ENCODE measurements at places on chromosomes 6 and 20. TPM values are rescaled to one million over a fixed set of nuclear protein-coding genes. Genes with fewer than 3 reads are reported as not detected.

GRCh38 chr6:1730882-1731281 lies 121.2 kb downstream of the FOXC1 start:
- H3K27me3 ChIP-seq = no peaks in the 10 kb centered on the region
- H3K36me3 ChIP-seq = no peaks in the 10 kb centered on the region
- no peak for DNase-seq
- no peak overlapping the region for H3K27ac ChIP-seq
- no peak overlapping the region for H3K4me3 ChIP-seq
- no peaks in the 10 kb centered on the region for H3K4me1 ChIP-seq

DNA sequence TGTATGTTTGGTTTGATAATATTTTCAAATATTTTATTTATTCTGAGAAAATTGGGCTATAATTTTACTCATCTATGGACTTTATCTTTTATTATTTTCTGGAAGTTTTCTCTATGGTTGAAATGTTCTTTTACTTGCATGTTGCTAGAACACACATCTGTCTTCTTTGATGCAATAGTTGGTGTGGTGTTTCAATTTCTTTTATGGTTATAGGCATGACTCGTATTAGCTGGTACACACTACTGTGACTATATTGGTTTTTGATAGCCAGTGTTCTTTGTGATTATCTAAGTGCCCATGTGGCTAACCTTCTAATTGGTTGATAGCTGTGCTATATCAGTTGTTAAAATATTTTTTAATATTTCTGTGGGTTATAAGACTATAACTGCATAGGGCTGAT lies 1343.3 kb upstream of the GJE1 start:
- no peaks in the 10 kb centered on the region for H3K27me3 ChIP-seq
- no peaks in the 10 kb centered on the region for H3K4me1 ChIP-seq
- no peak for DNase-seq
- no peak overlapping the region for H3K27ac ChIP-seq

DNA sequence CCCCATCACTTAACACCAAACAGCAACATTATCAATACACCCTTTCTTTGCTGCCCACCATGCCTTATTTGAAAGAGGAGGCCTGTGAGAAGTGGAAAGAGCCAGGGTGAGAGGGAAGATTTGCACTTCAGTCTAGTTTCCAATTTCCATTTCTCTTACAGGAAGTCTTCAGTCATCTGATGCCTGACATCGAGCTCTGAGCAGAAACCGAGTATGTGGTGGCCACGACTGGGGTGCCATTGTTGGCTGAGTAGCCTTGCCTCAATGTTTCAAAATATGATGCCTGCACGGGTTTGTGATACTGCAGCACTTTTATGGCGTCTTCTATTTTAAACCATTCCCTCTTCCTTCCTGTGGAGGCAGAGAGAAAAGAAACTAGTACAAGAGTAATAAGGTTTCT lies 39.8 kb upstream of the SMIM29 start:
- no peak for DNase-seq
- H3K4me3 ChIP-seq = no peak overlapping the region
- H3K27ac ChIP-seq = no peak overlapping the region
- no peaks in the 10 kb centered on the region for H3K27me3 ChIP-seq
- H3K36me3 ChIP-seq = no peaks in the 10 kb centered on the region
- H3K4me1 ChIP-seq = no peaks in the 10 kb centered on the region

- no peak for DNase-seq
- no peak overlapping the region for H3K27ac ChIP-seq
- H3K36me3 ChIP-seq = no peaks in the 10 kb centered on the region
- H3K4me1 ChIP-seq = no peaks in the 10 kb centered on the region
These were observed 9.1 kb downstream of the EBF4 start for GRCh38 chr20:2701671-2702081.

- no peaks in the 10 kb centered on the region for H3K4me1 ChIP-seq
- no peaks in the 10 kb centered on the region for H3K36me3 ChIP-seq
- peak overlapping the region; percentile 45 for H3K27ac ChIP-seq
- no peak for DNase-seq
These were observed 260.5 kb upstream of the MARCKS start for GRCh38 chr6:113596387-113597230.

DNA sequence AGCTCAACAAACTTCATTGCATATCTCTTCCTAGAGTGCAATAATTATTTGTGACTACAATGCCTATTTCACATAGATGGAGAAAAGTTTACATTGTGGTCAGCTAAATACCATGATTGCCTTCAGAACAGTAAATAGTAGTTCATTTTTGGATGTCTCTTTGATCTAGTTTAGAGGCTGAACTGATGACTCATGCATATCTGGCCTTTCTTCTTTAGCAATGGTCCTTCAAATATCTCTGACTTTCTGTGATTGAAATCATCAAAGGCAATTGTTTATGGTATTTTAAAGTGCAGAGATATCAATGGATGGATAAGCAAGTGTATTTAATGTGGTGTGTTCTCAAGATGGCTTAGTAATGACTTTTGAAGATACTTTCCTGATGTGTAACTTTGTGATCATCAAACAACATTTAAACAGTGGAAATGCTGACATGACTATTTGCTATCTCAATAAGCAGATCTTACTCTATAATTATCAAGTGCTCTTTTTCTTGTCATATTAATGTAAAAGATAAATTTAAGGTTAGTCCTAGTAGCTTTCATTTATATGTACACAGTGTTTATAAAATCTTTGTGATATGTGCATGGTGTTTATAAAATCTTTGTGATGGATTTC lies 523.7 kb upstream of the SLC35B3 start:
- no peak overlapping the region for H3K27ac ChIP-seq
- H3K4me3 ChIP-seq = no peak overlapping the region
- DNase-seq = no peak
- no peaks in the 10 kb centered on the region for H3K4me1 ChIP-seq
- no peaks in the 10 kb centered on the region for H3K36me3 ChIP-seq

- H3K4me3 ChIP-seq = no peak overlapping the region
- no peak for DNase-seq
- no peaks in the 10 kb centered on the region for H3K27me3 ChIP-seq
- no peaks in the 10 kb centered on the region for H3K36me3 ChIP-seq
These were observed 12.8 kb downstream of the KCTD20 start for GRCh38 chr6:36455486-36456027.

- no peaks in the 10 kb centered on the region for H3K27me3 ChIP-seq
- no peak overlapping the region for H3K27ac ChIP-seq
- H3K36me3 ChIP-seq = no peaks in the 10 kb centered on the region
- no peak for DNase-seq
- no peaks in the 10 kb centered on the region for H3K4me1 ChIP-seq
- no peak overlapping the region for H3K4me3 ChIP-seq
These were observed 280.0 kb upstream of the TBX18 start for GRCh38 chr6:85044361-85044760.

- no peak for DNase-seq
- H3K36me3 ChIP-seq = no peaks in the 10 kb centered on the region
- no peaks in the 10 kb centered on the region for H3K4me1 ChIP-seq
- H3K27ac ChIP-seq = no peak overlapping the region
- no peaks in the 10 kb centered on the region for H3K27me3 ChIP-seq
These were observed 136.3 kb downstream of the SLC35B3 start for GRCh38 chr6:8299034-8299433.

- DNase-seq = no peak
- H3K27me3 ChIP-seq = no peaks in the 10 kb centered on the region
- no peak overlapping the region for H3K4me3 ChIP-seq
- no peaks in the 10 kb centered on the region for H3K4me1 ChIP-seq
These were observed 677.0 kb upstream of the ID4 start for GRCh38 chr6:19160081-19160730.

GRCh38 chr20:49899541-49900383 lies 15.6 kb downstream of the SPATA2 start:
- no peak overlapping the region for H3K27ac ChIP-seq
- no peak for DNase-seq
- H3K4me3 ChIP-seq = no peak overlapping the region
- no peaks in the 10 kb centered on the region for H3K4me1 ChIP-seq

- no peaks in the 10 kb centered on the region for H3K36me3 ChIP-seq
- no peak overlapping the region for H3K4me3 ChIP-seq
- DNase-seq = no peak
- no peak overlapping the region for H3K27ac ChIP-seq
- no peaks in the 10 kb centered on the region for H3K27me3 ChIP-seq
These were observed 453.1 kb upstream of the SLC35B3 start for GRCh38 chr6:8888468-8888867.

FOXS1 gene
- total RNA-seq = 0.44 TPM

- no peaks in the 10 kb centered on the region for H3K36me3 ChIP-seq
- no peak overlapping the region for H3K27ac ChIP-seq
These were observed 19.6 kb upstream of the SAMHD1 start for GRCh38 chr20:36971103-36971502.

DNA sequence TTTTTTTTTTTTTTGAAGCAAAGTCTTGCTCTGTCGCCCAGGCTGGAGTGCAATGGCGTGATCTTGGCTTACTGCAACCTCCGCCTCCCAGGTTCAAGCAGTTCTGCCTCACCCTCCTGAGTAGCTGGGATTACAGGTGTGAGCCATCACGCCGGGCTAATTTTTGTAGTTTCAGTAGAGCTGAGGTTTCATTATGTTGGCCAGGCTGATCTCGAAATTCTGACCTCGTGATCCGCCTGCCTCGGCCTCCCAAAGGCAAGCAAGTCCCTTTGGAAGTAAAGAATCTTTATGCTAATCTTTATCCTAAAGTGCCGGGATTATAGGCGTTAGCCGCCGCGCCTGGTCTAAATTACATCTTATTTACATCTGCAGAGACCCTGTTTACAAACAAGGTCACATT lies 1.5 kb downstream of the PSMG4 start:
- H3K4me3 ChIP-seq = no peak overlapping the region

COL11A2 gene
- total RNA-seq = 1.0 TPM
